ENCODE measurements at places on chromosomes 1 and 21. TPM values are rescaled to one million over a fixed set of nuclear protein-coding genes. Genes with fewer than 3 reads are reported as not detected.

DNA sequence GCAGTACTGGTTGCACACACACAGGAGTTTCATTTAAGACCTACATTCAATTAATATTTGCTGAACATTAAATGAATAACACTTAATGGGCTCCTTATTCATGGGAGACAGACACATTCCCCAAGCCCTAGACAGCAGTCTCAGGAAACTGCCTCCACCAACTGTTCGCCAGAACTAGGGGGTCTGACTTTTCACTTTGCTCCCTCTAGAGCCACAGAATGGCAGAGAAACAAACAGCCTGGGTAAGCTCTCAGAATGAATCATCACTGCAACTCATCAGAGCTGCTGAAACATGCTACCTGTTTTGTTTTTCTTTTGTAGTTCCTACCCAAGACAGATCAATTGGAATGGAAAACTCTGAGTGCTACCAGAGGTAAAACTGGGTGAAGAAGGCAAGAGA, 31.7 kb downstream of the ELK4 start:
- no peak for DNase-seq

DNA sequence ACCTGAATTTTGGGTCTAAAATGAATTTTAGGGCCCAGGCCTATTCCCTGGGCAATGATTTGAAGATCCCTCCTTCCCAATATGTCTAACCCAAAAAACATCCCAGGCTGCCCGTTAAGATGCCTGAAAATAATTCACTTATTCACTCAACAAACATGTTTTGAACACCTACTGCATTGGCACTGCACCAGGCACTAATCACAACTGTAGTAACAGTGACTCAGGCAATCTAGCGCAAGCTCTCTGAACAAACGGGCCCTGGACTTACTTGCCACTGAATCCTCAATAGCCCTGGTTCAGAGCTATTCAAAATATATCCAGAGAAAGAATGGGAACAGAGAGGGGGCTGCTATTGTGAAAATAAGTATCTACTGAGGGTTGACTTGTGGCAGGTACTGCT, 4.2 kb downstream of the CD244 start:
- DNase-seq, result no peak

DNA sequence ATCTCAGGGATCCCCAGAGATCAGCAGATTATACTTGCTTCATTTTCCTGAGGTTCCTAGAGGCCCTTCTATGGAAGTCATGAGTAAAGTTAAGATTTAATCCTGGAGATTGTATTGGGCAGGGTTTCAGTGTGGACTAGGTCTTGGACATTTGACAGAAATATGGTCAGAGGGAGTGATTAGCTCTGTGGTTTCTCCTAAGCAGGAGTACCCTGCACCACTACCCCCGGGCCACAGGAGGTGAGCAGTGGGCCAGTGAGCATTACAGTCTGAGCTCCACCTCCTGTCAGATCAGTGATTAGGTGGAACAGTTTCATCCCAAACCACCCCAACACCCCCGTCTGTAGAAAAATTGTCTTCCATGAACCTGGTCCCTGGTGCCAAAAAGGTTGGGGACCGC, 43.2 kb downstream of the PHACTR4 start:
- no peak for DNase-seq

DNA sequence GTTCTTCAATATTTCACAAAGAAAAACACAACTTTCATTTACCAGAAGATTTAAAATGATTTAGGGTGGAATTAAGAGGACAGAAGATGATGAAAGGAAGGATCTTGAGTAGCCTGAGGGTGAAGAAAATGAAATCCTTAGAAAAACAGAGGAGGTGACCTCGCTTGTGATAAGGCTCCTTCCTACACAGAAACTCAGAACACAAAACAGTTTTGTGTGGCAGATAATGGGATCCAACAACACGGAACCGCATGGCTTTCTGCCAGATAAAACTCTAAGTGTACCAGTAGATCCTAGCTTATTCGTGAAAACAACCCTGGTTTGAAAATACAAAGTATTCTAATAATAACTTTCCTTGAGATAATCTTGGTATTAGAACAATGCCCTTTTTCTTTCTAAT, 74.0 kb upstream of the EXO1 start:
- no peak for DNase-seq

GRCh38 chr1:54867717-54868057, 19.3 kb downstream of the DHCR24 start:
- DNase-seq, result no peak

- no peak for DNase-seq
These were observed 70.0 kb downstream of the EIF4G3 start for GRCh38 chr1:21106709-21107108.

- no peak for DNase-seq
These were observed 48.5 kb upstream of the ECE1 start for GRCh38 chr1:21338573-21339355.

GRCh38 chr1:8560611-8561544, 243.0 kb downstream of the SLC45A1 start:
- peak; percentile 59 for DNase-seq

GRCh38 chr1:97599447-97599846, 321.4 kb downstream of the DPYD start:
- no peak for DNase-seq

DNA sequence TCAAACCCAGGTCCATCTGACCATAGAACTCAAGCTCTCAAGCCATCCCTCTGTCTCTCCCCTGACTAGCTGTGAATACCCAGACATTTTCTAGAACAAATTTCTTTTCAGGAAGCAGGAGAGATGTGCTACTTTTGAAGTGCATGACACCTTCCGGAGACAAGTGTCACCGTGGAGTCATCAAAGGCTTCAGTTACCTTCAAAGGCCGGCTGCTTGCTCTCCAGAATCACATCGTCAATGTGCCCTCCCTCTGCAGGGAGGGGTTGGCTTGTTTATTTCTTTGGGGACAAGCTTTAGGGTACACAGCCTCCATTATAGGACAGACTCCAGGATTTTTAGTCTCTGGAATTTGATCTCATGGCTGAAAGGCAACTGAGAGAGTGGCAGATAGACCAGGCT, 37.7 kb upstream of the IGSF21 start:
- peak; percentile 35 for DNase-seq

DNA sequence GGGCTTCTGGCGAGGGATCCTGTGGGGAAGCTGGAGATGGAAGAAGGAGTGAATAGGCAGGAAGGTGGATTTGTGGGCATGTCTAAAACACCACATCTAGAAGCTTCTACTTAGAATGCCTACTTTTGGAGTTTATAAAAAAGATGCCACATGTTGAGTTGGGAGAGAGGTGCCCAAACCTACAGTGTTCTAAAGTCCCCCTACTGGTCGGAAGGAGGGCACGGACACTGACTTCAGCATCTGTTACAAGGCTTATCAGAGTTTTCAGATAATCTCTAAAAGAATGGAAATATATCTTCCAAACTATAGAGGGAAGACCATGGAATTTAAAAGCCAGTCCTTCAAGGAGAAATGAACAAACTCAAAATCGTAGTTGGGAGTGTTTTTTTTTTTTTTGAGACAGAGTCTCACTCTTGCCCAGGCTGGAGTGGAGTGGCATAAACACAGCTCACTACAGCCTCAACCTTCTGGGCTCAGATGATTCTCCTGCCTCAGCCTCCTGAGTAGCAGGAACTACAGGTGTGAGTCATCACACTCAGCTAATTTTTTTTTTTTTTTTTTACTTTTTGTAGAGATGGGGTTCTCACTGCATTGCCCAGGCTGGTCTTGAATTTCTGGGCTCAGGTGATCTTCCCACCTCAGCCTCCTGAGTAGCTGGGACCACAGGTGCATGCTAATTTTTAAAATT, 14.8 kb downstream of the IBA57 start:
- DNase-seq, result no peak

GRCh38 chr1:109312978-109313775, 6.4 kb upstream of the MYBPHL start:
- DNase-seq, result no peak

DNA sequence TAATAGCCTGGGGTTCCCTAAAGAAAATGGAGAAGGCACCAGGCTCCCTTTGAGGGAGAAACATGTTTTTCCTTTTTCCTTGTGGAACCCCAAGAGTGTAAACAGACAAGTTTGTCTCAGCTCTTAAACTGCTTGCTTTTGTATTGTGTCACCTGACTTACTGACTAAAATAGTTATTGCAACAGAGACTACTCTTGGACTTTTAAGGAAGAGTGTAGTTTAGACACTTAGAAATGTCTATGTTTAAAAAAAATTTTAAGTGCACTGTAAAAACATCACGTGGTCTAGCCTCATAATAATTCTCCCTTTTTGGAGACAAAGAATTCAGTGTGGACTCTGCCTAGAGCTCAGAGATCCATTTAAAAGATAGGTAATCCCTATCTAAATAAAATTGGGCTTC, 141.1 kb downstream of the TRIM33 start:
- DNase-seq, result no peak

DNA sequence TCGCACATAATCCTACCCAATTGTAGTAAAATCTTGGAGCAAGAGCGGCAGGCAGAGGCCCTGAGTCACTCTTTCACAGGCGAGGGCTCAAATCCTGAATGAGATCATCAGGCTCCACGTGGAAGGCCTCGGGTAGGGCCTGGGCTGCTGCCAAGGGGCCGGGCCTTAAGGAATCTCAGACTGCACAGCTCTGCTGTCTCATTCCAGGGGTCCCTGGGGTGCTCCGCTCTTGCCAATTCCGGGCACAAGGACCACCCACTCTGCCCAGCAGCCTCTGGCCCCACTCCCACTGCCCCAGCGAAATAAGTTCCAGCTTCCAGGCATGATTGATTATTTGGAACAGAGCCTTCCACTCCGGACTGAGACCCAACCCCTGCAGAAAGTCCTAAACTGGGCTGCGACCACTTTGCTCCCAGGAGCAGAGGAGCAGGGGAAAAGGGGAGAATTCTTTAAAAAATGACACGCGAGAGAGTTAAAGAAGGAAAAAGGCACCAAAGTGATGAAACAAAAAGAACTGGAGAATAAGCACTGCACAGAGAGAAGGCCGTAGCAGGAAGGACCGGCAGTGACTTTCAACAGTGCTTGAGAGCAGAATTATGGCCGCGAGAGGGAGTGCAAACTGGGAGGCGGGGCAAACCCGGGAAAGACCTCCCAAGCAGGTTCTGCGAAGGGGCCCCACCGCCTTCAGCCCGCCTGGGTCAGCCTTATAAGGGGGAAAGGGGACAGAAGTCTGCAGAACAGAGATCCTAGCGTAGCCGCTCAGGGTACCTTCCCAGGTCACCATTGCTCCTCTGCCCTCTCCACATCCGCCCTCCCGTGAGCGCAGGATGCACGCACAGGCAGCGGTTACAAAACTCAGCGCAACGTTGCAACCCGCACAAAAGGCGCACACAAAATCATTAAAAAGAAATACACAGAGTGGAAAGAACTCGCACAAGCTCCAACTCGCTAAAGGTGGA, 2.0 kb downstream of the ADAMTS1 start:
- DNase-seq, result peak; percentile 57

DNA sequence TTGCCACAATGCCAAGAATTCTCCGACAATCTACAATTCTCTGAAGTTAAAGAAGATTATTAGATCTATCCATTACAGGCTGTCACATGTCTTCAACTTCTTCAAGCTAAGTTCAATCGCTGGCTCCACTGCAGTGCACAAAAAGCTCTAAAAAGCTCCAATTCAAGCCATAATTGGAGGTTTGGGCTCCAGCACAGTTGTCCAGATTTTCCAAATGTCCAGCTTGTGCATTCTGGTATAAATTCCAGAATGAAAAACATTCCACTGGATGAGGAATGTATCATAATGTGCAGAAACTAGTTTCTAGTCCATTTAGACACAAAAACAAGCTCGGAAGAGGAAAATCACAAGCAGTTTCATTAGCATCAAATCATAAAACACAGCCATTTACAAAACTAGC, 138.6 kb downstream of the NRIP1 start:
- DNase-seq, result no peak

- no peak for DNase-seq
These were observed 5.1 kb downstream of the AHCYL1 start for GRCh38 chr1:109989506-109990301.

DNA sequence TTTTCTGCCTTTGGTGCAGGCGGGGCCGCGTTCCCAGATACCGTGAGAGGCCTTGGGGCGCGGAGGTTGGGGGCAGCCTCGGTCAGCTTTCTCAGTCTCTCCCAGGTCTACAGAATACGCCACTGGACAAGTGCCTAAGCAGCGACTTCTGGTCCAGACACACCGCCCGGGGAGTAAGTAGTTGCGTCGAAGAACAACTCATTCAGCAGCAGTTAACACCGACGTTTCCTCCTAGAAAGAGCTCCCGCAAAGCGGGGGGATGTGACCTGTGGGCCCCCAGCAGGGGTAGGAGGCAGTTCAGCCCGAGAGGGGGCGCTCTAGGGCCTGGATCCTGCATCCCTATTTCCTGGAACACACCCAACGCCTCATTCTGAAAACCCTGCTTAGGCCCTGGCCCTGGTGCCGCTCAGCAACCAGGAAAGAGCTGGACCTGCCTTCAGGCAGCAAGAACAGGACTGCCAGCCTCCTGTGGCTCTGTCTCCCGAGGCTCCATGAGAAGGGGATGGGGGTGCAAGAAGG, 6.5 kb upstream of the BARHL2 start:
- DNase-seq, result no peak

DNA sequence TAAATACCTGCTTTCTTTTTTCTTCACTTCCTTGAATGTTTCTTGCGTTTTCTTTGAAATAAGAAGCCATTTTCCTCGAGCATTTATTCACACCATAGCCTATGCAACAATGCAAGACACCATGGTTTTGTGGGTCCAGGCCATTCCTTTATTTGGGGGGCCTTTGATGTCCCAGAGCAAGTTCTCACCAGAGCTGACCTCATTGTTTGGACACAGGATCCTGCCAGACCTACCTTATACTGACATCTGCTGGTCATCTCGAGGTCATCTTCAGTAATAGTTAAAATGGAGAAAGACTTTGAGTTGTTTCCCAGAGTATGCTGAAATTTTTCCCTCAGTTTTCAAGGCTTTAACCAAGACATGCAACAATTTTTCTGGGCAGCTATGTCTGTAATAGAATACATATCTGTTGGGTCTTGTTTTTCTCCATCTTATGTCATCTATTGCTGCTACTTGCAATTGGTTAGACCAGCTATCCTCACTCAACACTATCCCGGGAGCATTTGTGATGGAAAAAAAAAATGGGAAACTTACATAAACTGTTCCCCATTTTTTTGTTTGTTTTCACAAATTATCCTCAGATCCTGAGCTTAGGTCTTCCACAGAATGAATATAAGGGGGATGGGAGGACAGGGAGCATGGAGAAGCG, 34.0 kb upstream of the BACE2 start:
- DNase-seq, result no peak

GRCh38 chr1:92987462-92987861, 26.2 kb upstream of the DIPK1A start:
- DNase-seq, result no peak

- DNase-seq, result no peak
These were observed 27.3 kb upstream of the CD84 start for GRCh38 chr1:160606611-160607010.

- DNase-seq, result no peak
These were observed 44.1 kb downstream of the COL18A1 start for GRCh38 chr21:45448810-45449657.

- no peak for DNase-seq
These were observed 193.9 kb upstream of the SNX7 start for GRCh38 chr1:98467586-98467985.

The GBP4 gene
- total RNA-seq, result 120 TPM

The OR2T35 gene
- total RNA-seq, result not detected

The RHD gene
- total RNA-seq, result not detected

The DR1 gene
- 127 TPM for total RNA-seq

The MPZ gene
- 4.5 TPM for total RNA-seq

The LRRC71 gene
- total RNA-seq, result not detected
